GM12878 (cell line): ENCODE measurements at places on chromosomes 5 and 9. TPM values are rescaled to one million over a fixed set of nuclear protein-coding genes. Genes with fewer than 3 reads are reported as not detected.

GRCh38 chr5:20145240-20145639 is 157.2 kb upstream of the CDH18 start:
- DNase-seq = no peak

DNA sequence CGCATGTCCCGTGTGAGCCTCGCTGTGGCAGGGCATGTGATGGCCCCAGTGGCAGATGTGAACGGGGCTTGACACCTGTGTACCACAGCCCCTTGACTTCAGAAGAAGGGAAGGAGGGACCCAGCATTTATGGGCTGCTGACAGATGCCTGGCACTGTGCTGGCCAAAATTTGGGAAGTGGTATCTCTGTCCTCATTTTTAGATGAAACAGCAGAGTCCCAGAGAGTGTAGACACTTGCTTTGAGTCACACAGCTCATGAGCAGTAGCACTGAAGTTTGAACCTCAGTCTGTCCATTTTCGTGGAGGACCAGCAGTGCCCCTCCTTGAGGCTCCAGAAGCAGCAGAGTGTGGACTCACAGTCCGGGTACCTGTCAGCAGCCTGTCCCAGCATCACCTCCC is 16.5 kb downstream of the NEK6 start:
- DNase-seq = no peak

DNA sequence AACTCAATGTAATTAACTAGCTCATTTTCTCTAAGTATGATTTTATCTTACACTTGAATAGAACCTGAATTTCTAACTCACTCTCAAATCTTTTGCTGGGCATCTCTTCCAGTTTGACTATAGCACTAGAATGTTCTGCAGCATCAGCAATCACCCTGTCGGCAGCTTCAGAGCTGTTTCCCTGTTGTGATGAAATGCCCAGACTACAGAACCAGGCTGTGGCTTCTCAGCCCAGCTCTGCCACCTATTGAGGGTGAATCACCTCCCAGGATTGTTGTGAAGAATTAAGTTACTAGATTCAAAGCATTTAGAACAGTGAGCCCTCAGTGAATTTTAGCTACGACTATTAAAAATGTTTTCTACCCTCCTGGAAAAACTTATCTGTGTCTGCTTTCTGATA is 90.4 kb upstream of the ANKRD55 start:
- no peak for DNase-seq

- DNase-seq = no peak
These were observed 2369.4 kb upstream of the ACO1 start for GRCh38 chr9:30015073-30015472.

- DNase-seq = no peak
These were observed 357.2 kb downstream of the ARRDC3 start for GRCh38 chr5:91025956-91026355.

GRCh38 chr5:21219966-21220365 is 1232.0 kb upstream of the CDH18 start:
- DNase-seq = no peak

DNA sequence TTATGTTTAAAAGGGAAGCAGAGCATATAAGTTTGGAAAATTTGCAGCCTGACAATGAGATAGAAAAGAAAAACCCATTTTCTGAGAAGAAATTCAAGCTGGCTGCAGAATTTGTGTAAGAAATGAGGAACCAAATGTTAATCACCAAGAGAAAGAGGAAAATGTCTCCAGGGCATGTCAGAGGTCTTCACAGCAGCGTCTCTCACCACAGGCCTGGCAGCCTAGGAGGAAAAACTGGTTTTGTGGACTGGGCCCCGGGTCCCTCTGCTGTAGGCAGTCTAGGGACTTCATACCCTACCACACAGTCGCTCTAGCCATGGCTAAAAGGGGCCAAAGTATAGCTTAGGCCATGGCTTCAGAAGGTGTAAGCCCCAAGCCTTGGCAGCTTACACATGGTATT is 32.1 kb upstream of the HSD17B4 start:
- no peak for DNase-seq

DNA sequence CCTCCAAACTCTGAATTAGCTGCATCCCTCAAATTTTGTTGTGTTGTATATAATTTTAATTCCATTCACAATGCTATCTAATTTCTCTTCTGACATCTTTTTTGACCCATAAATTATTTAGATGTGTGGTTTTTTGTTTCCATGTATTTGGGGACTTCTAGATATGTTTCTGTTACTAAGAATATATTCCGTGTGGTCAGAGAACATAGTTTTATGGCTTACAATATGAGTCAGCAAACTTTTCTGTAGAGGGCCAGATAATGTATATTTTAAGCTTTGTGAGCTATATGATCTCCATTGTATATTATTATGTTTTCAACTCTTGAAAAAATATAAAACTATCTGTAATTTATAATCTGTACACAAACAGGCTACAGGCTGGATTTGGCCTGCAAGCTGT is 33.4 kb downstream of the MVB12B start:
- no peak for DNase-seq

DNA sequence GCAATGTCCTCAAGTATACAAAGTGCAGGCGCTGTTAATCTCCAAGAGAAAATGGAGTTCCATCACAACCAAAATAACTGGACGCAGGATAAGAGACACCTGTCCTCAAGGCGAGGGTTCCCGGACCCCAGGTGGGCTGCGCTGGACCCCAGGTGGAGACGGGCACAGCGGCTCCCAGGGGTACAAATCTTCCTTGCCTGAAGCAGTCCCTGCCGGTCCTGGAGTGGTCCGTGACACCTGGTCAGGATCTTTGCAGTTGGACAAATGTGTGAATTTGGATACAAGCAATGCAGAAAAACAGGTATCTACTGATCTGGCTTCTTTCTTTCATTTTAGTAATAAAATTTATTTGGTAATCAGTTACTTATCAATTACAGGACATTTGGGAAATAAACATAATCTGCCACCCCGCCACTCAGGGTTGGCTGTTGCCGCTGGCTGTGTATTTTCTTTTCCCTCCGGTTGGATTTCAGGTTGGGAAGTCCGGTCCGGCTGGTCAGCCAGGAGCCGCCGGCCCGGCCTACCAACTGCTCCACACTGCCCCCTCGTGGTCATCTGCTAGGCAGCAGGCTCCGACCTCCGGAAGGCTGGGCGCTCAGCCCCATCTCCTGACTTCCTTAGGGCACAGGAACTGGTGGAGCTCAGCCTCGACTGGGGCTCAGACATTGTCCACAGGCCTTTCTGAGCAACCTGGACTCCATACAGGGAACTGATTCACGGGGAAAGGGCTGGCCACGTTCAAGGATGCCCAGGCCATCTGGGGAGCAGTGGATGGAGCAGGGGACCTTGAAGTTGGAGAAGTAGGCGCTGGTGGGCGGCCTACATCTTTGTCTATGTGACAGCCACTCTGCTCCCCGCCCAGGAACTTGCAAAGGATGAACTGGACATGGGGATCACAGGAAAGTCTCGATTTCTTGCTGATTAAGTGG is 43.4 kb downstream of the NXNL2 start:
- peak; percentile 7 for DNase-seq

DNA sequence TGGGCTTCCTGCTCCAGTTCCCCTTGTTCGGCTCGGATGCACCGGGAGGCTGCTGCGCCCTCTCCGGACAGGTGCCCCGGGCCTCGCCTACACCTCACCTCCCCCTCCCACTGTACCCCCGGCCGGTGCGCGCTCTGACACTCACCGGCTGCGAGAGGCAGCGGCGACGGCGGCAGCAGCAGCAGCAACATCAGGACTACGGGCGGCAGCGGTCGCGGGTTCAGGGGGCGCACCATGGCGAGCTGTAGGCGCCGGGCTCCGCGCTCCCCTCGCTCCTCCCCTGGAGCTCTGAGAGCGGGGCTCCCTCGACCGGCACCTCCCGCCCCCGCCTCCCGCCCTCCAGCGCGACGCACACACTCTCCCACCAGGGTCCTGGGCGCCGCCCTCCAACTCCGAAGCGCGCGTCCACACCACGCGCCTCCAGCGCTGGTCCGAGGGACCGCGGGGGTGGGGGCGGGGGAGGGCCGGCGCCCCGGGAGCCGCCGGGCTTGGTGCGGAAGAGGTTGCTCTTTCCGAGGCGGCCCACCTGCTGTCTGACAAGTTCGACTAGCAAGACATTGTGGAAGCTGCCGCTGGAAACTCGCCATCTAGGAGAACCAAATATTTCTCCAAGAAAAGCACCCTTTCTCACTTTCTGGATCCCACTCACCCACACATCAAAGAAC is at the start of gene GFRA3:
TSS of gene GFRA3 (minus strand) at position 433 of the 665 bp plus-strand sequence. CDS start at position 236, 197 bp downstream.
- no peak for DNase-seq

- DNase-seq = peak; percentile 73
These were observed 381.8 kb downstream of the ADGRV1 start for GRCh38 chr5:90940227-90940995.

- DNase-seq = no peak
These were observed 63.8 kb upstream of the COL15A1 start for GRCh38 chr9:98879963-98880310.

DNA sequence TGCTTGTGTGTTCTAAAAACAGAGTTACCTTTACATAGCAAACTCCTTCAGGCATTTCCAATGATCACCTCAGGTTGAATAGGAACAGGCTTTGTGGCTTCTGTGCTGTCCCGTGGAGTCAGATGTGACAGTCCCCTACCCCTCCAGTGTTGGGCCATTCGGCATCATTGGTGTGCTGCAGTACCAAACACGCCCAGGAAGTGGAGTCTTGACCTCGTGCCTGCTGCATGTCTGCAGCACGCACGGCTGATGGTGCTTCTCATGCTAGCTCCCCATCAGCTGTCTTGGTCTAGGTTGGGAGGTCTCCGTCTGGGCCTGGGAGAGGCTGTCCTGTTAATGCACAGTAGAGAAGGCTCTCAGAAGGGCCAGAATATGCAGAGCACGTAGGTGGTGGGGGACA is 42.5 kb upstream of the PHF2 start:
- DNase-seq = no peak

DNA sequence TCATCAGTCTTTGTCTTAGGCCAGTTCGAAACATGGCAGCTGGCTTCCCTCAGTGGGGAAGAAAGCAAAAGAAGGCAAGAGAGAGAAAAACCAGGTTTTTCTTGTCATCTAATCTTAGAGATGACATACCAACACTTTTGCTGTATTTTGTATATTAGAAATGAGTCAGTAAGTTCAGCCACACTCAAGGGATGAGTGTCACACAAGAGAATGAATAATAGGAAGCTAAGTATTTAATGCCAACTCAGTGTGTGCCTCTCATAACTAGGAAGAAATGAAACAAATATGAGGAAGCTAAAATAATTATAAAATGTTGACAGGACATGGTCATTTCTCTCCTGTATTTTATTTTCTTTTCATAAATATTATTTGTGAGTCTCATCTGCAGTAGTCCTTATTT is 65.3 kb downstream of the CDH12 start:
- no peak for DNase-seq

GRCh38 chr5:9440517-9440916 is 105.4 kb downstream of the SEMA5A start:
- no peak for DNase-seq

GRCh38 chr5:218457-219291 is 554 bp downstream of the SDHA start:
- no peak for DNase-seq

DNA sequence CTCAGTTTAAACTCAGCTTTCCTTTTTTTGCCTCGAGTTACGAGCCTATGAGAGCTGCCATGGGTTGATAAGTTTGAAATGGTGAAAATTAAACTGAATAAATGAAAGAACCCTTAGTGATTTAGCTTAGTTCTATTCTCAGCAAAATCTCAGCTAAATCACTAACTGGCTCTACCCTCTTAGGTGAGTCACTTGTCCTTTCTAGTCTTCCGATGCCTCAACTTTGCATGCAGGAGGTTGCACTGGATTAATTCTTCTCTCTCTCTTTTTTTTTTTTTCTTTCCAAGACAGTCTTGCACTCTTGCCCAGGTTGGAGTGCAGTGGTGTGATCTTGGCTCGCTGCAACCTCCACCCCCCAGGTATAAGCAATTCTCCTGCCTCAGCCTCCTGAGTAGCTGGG is 83.9 kb downstream of the PAPPA start:
- no peak for DNase-seq

DNA sequence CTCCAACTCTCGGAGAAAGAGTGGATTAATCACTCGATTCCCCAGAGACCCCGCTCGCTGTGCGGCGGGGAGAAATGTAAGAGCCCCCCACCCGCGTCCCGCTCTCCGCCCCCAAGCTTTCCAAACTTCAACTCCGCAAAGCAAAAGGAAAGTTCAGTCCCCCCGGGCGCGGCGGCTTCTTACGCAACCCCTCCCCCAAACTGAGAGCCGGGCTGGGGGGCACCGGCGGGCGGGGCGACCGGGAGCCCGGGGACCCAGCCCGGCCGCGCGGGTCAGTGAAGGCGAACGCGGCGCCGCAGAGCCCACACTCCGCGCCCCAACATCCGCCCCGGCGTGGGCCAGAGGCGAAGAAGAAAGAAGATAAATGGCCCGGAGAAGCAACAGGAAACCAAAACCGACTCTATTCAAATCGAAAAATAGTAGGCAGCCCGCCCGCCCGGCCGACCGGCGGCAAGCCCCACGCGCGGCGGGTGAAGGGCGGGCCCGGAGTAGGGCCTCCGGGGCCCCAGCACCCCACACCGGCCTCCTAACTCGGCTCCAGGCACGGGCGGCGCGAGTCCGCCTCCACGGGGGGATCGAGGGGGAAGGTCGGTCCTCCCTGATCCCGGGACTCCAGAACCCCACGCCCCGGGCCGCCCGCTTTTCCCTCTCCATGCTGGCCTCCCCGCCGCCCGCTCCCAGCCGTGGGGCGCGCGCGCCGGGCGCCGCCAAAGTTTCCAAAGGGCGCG is 720 bp downstream of the NOTCH1 start:
- DNase-seq = no peak

GRCh38 chr5:43320846-43321245 is 7.6 kb upstream of the HMGCS1 start:
- DNase-seq = no peak

Gene GALNT10
- 26.0 and 27.9 TPM in 2 replicates for total RNA-seq

Gene CARTPT
- total RNA-seq = not detected in 2 replicates

Gene SLCO6A1
- not detected in 2 replicates for total RNA-seq

Gene GPR150
- total RNA-seq = 0.92 and 1.3 TPM in 2 replicates

Gene LECT2
- total RNA-seq = not detected in 2 replicates

Gene CDKN2B-AS1
- 0.98 and 1.3 TPM in 2 replicates for total RNA-seq

Gene SURF6
- 25.7 and 27.2 TPM in 2 replicates for total RNA-seq
